K562 (cell line): ENCODE measurements at places on chromosomes 2 and 18. TPM values are rescaled to one million over a fixed set of nuclear protein-coding genes. Genes with fewer than 3 reads are reported as not detected.

Gene SLC40A1
- 44.1 and 47.8 TPM in 2 replicates for total RNA-seq

Gene CXCR1
- total RNA-seq = not detected in 2 replicates

Gene WBP1
- 21.4 and 21.5 TPM in 2 replicates for total RNA-seq

Gene B3GNT2
- total RNA-seq = 24.5 and 24.8 TPM in 2 replicates

Gene ARHGAP15
- total RNA-seq = 4.2 and 5.1 TPM in 2 replicates

Gene CCDC138
- total RNA-seq = 20.1 and 28.4 TPM in 2 replicates

Gene TTR
- total RNA-seq = 0.53 and 0.92 TPM in 2 replicates

Gene PTPRM
- total RNA-seq = 0.16 and 0.31 TPM in 2 replicates

Gene ALMS1
- total RNA-seq = 12.5 and 15.7 TPM in 2 replicates

DNA sequence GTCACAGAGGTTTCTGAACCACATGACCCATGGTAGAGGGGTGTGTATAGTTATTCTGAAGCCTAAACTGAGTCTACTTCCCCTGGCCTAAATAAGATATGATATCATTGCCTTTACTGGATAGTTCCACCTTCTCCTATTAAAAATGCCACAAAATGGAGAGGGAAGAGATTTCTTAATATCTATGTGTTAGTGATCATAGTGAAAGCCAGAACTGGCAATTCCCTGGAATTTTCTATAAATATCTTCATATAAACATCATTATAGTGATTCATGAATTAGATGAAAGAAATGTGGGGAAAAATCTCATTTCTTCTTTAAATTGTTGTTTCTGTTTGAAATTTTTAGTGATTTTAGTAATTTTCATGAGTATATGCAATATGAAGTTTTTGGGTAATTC lies 45.8 kb downstream of the TSHZ1 start:
- no peak for DNase-seq

GRCh38 chr18:27005589-27005988 lies 140.1 kb upstream of the AQP4 start:
- peak; percentile 16 for DNase-seq

DNA sequence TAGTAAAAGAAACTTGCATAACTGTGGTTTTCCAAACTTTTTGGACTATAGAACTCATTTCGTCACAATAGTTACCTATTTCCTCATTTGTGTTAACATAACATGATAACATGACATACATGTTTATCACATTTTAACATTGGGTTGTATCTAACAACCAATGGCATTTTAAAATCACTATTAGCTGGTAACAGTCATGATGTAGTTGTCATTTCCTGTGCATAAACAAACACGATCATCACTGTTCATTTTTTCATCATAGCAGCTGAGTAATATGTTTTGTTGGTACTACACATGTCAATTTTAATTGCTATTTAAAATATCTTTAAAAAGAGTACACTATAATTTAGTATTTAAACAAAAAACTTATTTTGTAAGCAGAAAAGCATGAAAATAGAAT lies 402.4 kb downstream of the SATB2 start:
- DNase-seq = no peak

DNA sequence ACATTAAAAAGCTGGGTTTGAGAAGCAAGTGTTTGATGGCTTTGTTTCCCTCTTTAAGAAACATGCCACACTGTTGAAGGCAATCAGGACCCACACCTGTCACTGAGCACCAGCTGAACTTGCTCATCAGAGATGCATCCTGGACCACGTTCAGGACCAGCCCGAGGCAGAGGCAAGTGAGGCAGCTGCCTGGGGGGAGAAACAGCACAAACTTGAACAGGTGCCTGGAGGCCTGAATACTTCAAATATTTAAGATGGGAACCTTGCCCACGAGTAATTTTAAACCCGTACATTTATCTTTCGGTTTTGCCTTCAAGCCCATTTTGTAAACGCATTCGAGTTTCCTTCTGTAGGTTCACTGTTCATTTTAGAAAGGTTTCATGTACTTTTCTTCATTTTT lies 421.3 kb downstream of the NYAP2 start:
- DNase-seq = no peak

DNA sequence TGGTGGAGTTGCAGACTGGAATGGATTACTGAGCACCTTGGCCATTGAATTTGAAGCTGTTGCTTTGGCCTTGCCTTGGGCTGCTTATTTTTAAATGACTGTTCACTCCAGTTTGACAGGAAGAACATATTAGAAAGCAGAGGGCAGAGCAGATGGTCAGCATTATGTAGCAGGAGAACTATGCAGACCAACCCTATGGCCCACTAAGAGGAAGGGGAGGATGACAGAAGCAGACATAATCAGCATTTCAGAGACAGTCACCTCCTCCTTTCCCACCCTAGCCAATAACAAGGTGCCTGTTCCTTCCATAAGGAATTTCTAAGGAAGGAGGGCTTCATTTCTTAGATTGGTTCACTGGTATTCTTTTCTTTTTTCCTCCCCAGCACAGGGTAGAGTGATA lies 2.4 kb downstream of the CHRNA1 start:
- DNase-seq = no peak

GRCh38 chr2:240780023-240780700 lies 39.9 kb downstream of the KIF1A start:
- DNase-seq = no peak

GRCh38 chr2:25365241-25365640 lies 23.5 kb upstream of the DNMT3A start:
- DNase-seq = no peak

GRCh38 chr18:24995056-24995455 lies 356.9 kb downstream of the ZNF521 start:
- DNase-seq = no peak

DNA sequence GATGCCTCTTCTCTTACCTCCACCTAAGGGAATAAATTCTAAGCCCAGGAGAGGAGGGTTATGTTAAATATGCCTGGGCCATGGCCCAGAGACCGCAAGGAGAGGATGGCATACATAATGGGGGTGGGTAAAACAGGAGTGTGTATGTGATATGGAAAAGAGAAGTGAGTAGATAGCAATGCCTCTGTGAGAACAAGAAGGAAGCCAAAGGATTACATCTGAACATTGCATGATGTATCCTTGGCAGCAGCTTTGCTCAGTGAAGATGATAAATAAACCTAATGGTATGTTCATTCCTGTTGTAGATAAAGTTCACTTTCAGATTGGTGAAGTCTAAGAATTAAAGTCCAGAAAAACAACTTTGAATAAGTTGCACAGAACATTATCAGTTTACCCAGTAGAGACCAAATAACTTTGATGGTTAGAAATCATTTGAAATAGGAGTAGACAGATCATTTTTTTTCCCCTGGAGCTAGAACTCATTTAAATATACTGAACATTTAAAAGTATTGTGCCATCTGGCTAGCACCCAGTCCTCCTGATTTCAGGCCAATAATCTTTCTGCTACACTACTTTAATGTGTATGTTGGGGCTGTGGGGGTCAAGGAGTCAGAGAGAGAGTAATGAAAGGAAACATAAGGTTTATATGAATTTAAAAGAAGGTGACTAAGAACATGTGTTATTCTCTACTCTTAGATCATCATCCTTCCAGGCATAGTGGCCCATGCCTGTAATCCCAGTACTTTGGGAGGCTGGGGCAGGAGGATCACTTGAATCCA lies 231.7 kb downstream of the PARD3B start:
- no peak for DNase-seq

DNA sequence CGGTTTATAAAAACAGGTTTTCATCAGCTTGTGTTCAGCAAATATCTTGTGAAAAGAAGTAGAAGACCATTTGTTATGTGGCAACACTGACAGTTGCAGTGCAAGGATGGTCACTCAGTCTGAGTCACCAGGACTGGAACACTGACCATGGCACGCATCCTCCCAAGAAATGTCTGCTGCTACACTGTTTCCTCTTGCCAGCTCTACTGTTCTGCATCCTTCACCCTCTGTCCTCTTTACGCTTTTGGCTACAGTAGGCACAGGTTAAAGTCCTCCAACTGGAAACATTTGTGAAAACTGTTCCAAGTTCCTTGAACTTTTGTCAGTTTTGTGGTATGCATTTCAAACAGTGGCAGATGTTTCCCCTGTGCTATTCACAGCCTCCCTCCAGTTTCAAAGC lies 39.4 kb downstream of the OSR1 start:
- DNase-seq = no peak

DNA sequence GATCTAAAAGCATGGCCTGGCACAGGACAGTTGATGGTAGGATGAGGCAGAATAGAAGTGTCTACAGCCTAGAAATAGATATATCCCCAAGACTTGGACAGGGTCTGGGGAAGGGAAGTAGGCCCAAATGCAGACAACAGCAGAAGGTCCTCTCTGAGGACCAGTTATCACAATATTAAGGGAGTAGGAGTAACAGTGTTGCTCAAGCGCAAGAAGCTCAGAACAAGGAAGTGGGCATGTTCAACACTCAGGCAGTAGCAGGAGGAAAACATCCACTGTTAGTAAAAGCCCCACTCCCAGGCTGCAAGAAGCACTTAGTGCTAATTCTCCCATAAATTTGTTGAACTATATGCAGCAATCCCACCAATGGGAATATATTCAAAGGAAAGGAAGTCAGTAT lies 314.7 kb downstream of the METTL4 start:
- DNase-seq = no peak

GRCh38 chr2:148237911-148238310 lies 217.0 kb downstream of the MBD5 start:
- DNase-seq = no peak

- DNase-seq = no peak
Measured at GRCh38 chr2:33673937-33674336, 74.8 kb upstream of the FAM98A start.

GRCh38 chr2:233143700-233144331 lies 83.7 kb downstream of the INPP5D start:
- no peak for DNase-seq

- DNase-seq = peak; percentile 23
Measured at GRCh38 chr2:127025359-127026166, 81.4 kb downstream of the BIN1 start.

- DNase-seq = no peak
Measured at GRCh38 chr2:102055346-102055990, 63.7 kb downstream of the IL1R2 start.

DNA sequence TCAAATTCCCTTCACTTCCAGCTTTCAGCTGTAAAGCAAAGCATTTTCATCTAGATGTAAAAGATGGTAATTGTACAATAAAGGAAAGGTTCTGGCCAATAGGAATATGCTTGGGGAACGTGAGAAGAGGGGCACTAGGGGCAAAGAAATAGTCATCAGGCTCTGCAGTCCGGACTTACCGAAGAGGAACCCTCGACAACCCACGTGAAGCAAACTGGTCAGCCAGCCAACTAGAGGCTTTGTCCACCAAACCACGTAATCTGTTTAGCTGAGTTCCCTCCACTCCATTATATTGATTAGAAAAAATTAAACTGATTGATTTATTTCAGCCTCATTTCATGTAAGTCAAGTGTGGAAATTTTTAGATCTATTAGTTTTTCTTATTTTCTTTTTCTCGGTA lies 300.4 kb upstream of the FANCL start:
- DNase-seq = peak; percentile 11

GRCh38 chr2:217994776-217995274 lies 8.0 kb downstream of the TNS1 start:
- DNase-seq = no peak

- no peak for DNase-seq
Measured at GRCh38 chr2:69272803-69273471, 114.1 kb downstream of the GFPT1 start.

DNA sequence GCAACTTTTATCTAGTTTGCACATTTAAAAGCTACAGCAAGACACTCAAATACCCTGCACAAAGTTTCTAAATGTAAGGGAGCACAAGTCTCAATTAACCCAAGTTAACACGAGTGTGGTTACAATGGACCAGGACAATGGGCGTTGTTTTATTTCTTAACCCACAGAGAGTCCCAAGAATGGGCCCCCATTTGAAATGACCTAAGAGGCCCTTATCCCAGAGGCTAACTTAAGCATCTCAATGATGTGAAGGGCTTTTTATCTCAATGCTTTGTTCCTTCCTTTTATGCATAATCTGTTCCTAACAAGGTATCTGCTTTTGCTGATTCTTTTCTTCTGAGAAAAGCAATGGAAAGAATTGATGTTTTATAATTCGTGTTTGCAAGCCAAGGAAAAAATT lies 151.5 kb upstream of the SALL3 start:
- DNase-seq = no peak

DNA sequence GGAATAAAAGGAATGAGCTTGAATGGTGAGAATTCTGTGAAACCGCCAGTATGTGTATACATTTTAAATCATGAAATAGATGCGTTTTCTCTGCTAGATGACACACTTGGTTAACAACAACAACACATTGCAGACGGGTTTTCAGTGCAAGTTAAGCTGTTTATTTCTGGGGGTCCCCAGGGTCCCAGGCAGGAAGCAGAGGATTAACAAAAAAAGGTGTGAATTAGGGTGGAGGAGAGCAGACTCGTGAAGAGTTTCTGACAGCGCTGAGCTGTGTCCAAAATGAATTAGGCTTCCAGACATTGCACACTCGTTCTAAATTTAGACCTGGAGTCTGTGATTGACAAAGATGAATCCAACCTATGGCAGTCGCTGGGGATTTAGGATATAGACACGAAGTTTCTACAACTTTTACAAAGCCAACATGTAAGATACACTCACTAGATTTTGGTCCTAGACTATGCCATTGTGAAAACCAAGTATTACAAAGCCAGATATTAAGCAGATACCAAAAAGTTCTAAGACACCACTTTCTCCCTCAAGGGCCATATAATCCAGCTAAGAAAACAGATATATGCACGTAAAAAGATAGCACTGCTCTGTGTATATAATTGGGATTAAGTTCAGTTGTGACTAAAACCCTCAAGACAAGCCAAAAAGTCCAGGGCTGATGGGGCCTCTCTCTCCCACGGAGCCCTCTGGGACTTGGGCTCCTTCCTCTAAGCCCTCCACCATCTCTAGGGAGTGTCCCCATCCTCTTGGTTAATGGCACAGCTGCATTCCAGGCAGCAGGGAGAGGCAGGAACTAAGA lies 120.2 kb downstream of the ACAA2 start:
- no peak for DNase-seq

DNA sequence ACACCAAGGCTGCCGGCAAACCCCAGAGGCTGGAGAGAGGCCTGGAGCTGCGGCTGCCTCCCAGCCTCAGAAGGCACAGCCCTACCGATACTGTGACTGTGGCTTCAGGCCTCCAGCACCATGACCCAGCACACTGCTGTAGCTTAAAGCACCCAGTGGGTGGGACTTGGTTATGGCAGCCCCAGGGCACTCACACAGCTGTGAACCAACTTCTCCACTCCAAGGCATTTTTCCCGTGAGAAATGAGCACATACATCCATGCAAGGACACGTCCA lies 199.5 kb downstream of the NDUFA10 start:
- no peak for DNase-seq

- DNase-seq = no peak
Measured at GRCh38 chr2:85716346-85716914, 22.3 kb downstream of the GNLY start.

- DNase-seq = no peak
Measured at GRCh38 chr2:238891457-238892203, 43.7 kb downstream of the TWIST2 start.

- no peak for DNase-seq
Measured at GRCh38 chr2:196166876-196167275, 4.5 kb downstream of the STK17B start.

- DNase-seq = no peak
Measured at GRCh38 chr18:13500227-13500865, 226.0 kb downstream of the FAM210A start.
